ENCODE measurements at places on chromosomes 13 and 19. TPM values are rescaled to one million over a fixed set of nuclear protein-coding genes. Genes with fewer than 3 reads are reported as not detected.

Gene ATCAY
- total RNA-seq, result not detected

Gene ADM5
- total RNA-seq, result 1.4 TPM

Gene NANOS2
- total RNA-seq, result not detected

GRCh38 chr19:55362990-55363716, at the start of gene GARIN5B:
GARIN5B (minus strand) TSS chr19:55363260; CDS start chr19:55363066, 194 bp downstream.
- DNase-seq, result no peak
